ENCODE measurements at places on chromosomes 5 and 9.

DNA sequence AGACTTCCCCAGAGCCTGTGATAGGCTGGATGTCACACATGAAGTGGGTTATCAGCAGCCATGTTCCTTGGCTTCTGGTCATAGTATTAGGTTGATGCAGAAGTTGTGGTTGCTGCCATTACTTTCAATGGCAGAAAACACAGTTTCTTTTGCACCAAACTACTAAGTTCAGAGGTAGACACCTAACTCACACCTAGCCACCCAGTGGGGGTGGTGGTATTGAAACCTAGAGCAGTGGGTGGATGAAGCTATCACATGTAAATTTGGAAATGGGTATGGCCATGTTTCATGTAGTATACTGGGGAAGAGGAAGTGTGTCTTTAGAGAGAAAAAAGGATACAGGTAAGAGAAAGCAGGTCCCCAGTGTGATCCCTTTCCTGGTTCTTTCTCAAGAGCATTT, 347.9 kb upstream of the SEMA6A start:
- DNase-seq, result no peak

DNA sequence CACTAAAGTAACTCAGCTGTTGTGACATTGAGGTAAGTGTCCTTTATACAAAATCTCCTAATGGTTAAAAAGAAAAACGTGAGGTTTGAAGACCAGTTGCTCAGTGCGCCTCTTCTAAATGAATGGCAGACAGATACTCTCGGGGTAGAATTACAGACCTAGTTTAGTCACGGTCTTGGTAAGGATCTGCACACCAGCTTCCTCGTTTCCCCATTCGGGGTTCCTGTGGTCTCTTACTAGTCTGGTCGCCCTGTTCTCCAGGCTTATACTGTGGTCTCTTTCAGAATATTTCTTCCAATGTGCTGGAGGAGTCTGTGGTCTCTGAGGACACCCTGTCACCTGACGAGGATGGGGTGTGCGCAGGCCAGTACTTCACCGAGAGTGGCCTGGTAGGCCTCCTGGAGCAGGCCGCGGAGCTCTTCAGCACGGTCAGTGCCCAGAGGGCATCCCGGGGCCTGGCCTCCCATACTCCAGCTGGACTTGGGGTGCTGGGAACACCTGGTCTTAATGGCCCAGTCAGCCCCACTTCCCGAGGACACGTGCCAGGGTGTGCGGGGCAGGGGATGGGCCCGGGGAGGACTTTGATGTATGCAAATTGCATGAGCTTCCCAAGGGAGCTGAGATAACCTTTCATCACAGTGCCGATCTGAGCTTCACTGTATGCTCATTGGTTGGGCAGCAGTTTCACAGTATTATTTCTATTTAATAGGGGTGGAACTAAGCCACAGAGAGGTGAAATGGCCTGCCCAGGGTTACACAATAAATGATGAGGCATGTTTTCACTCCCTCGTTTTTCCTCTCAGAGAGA, 224.5 kb downstream of the DOCK8 start:
- DNase-seq, result no peak

- no peak for DNase-seq
Observed at GRCh38 chr5:171614971-171615653, 170.5 kb upstream of the SMIM23 start.

- DNase-seq, result no peak
Observed at GRCh38 chr9:26567976-26568375, 324.6 kb downstream of the CAAP1 start.

GRCh38 chr9:122126331-122127261, 33.0 kb downstream of the NDUFA8 start:
- no peak for DNase-seq

DNA sequence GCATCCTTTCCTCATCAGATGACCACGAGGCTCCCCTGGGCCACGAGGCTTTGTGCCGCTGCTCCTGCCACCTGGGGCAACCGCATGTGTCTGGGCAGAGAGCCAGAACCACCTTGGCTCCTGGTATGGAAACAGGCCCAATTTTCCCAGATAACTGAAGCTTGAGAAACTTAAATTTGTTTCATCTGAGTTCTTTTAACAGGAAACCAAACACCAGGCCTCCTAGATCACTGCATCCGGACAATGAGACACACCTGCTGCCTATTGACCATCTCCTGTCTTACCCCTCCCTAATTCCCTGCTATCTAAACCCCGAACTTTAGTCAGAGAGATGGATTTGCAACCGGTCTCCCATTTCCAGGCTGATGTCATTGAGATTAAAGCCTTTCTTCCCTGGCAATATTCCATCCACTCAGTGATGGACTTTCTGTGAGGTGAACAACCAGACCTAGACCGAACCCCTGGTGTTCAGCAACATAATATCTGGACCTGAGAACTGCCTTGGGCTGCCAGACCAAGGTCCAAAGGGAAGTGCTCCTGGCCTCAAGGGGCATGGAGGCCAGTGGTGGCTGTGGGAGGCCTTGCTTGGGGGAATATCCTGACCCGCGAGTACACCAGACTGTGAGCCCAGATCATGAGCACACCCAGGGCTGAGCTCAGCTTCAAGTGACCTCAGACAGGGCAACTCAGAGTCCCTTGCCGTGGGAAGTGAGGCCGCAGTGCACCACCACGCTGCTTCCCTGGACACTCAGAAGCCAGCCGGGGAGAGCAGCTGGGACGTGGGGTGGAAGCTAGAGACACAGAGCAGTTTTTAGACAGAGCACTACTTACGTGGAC, 199.7 kb downstream of the HSPA4 start:
- DNase-seq, result no peak

GRCh38 chr5:9895302-9895645, 265.1 kb upstream of the TAS2R1 start:
- DNase-seq, result no peak

DNA sequence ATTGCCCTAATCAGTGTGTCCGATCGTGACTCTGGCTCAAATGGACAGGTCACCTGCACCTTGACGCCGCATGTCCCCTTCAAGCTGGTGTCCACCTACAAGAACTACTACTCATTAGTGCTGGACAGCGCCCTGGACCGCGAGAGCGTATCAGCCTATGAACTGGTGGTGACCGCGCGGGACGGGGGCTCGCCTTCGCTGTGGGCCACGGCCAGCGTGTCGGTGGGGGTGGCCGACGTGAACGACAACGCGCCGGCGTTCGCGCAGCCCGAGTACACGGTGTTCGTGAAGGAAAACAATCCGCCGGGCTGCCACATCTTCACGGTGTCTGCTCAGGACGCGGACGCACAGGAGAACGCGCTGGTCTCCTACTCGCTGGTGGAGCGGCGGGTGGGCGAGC, 1.4 kb downstream of the PCDHA13 start:
- DNase-seq, result no peak

DNA sequence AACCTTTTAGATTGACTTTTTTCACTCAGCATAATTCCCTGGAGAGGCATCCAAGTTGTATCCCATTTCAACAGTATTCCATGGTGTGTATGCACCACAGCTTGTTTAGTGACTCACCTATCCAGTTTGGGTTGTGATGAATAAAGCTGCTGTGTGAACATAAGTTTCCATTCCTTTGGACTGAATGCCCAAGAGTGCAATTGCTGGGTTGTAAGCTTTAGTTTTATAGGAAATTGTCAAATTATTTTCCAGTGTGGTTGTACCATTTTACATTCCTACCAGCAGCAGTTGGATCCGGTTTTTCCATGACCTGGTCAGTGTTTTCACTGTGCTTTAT, 60.9 kb upstream of the TMED7 start:
- no peak for DNase-seq

- no peak for DNase-seq
Observed at GRCh38 chr9:16884373-16884772, 13.9 kb upstream of the BNC2 start.

GRCh38 chr5:133853646-133854365, 114.6 kb downstream of the C5orf15 start:
- no peak for DNase-seq

DNA sequence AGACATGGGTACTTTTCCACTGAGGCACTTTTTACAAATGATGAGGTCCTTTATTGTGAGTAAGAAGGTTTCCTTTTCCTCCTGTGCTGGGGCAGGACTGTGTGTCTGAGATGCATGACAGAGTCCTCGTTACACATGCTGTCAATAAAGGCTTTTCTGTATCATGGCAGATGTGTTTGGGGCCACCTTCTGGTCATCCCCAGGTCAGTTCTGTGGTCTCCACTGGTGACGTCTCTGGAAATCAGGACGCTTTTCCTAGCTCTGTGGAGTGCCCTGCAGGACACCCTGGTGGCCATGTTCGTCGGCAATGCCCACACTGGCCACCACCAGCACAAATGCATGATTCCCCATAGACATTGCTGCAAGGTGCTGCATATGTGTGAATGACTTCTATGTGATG, 2.8 kb downstream of the CMBL start:
- no peak for DNase-seq

GRCh38 chr5:53063176-53063575, 46.4 kb downstream of the MOCS2 start:
- no peak for DNase-seq

- DNase-seq, result no peak
Observed at GRCh38 chr9:134641990-134642384, 384 bp downstream of the COL5A1 start.

DNA sequence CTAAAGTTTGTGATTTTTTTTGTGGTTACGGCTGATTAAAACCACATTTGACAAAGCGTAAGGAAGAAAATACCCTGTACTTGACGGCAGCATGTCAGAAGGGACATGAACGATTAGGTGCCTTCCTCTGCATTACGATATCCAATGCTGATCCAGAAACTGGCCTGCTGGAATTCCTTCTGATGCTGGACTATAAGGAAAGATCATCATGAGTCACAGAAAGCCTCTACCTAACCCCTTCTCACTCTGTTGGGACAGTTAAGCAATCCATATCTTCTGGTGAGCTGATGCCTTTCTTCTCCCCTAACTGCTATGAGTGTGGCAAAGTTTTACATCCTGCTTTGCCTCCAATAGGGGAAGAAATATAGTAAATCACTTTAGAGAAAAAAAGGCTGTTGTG, 78.4 kb upstream of the PAPPA start:
- DNase-seq, result no peak

DNA sequence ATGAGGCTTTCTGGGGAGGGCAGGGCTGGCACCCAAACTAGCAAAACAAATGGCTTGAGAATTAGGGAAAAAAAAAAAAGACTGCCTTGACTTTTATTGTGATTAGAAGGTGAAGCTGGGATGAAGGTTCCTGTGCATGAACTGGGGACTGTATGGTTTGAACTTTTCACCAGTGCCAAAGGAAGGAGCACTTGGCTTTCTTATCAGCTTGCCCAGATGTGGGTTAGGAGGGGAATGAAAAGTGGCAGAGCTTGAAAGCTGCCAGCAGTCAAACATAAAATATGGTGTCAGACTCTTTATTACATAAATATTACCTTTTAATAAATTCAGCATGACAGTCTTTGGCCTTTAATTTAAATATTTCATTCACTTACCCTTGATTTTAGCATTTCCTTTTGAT, 182.5 kb downstream of the PSAT1 start:
- DNase-seq, result no peak

DNA sequence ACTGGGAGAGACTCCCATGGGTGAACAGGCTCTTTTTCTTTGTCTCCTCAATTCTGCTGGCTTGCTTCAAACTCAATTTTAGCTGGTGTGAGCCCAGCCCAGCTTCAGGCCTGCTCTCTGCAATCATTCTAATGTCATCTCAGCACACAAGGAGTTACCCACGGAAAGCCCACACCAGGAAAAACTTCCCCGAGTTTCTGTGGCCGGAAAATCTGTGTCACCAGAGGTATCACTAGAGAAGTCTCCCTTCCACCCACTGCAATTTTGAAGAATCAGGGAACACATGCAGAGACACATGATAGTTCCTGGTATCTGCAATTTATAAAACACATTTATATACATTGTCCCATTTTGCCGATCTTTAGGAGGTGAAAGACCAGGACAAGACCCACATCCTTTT, 13.5 kb upstream of the NDFIP1 start:
- no peak for DNase-seq

DNA sequence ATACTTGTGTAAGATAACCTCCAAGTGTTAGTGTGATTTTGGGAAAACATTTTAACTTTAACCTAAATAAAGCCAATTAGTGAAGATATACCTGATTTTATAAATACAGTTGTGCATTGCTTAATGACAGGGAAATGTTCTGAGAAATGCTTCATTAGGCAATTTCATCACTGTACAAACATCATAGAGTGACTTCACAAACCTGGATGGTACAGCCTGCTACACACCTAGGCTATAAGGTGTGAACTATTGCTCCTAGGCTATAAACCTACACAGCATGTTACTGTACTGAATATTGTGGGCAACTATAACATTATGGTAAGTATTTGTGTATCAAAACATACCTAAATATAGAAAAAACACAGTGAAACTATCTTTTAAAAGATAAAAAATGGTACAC, 166.8 kb upstream of the TARS1 start:
- DNase-seq, result no peak

GRCh38 chr9:26565118-26565517, 327.5 kb downstream of the CAAP1 start:
- DNase-seq, result no peak

- DNase-seq, result no peak
Observed at GRCh38 chr5:148255456-148255855, 13.1 kb upstream of the SPINK13 start.

Measured in NCI-H2081 treated with DMSO at 0.1 percent for 48 hours (cell line).